ENCODE measurements at places on chromosomes 13 and 19.

GRCh38 chr13:70188567-70188966 lies 80.3 kb upstream of the KLHL1 start:
- no peak for DNase-seq

- DNase-seq, result no peak
Observed at GRCh38 chr13:101925731-101926130, 473.3 kb downstream of the ITGBL1 start.

DNA sequence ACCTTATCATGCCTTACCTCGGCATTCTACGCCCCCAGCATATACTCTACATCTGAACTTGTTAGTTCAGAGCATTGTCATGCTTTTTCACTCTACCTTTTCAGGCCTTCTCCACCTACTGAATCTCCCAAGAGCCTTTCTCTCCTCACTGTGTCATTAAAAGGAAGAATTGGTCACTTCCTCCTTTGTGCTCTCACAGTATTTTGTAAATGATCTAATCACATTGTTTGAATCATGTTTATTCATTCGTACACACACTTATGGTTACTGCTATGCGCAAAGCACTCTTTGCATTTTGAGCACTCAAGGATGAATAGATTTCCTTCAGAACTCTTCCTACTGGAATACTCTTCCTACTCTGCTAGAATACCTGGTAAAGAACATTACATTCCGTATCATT lies 15.8 kb upstream of the ELF1 start:
- no peak for DNase-seq

- DNase-seq, result no peak
Observed at GRCh38 chr13:23752111-23753001, 136.8 kb downstream of the MIPEP start.

- no peak for DNase-seq
Observed at GRCh38 chr19:35063940-35064818, 22.7 kb downstream of the HPN start.

- no peak for DNase-seq
Observed at GRCh38 chr13:32851083-32852069, 164.8 kb upstream of the KL start.

DNA sequence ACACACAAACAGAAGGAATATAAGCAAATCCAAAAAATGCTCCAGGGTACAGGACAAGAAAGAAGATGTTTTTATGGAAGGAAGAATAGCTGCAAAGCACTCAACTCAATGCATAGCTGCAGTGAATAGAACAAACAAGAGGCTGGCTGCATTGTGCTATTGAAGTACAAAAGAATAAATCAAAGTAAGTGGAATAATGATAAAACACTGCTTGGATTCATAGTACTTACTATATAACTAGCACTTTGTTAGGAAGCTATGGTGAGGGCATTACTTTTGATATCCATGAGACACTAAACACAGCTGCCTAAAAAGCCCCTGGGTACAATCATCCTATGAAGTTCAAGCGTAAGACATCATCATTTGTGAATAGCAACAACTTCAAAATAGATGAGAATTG lies 350.1 kb downstream of the PCDH9 start:
- no peak for DNase-seq
